ENCODE measurements at places on chromosomes 13 and 19.

- no peak for DNase-seq
Measured at GRCh38 chr13:41418027-41418426, 39.3 kb upstream of the RGCC start.

- DNase-seq, result no peak
Measured at GRCh38 chr19:32471095-32471494, 65.5 kb downstream of the DPY19L3 start.

GRCh38 chr19:35738887-35739229, 3.4 kb downstream of the IGFLR1 start:
- DNase-seq, result no peak

DNA sequence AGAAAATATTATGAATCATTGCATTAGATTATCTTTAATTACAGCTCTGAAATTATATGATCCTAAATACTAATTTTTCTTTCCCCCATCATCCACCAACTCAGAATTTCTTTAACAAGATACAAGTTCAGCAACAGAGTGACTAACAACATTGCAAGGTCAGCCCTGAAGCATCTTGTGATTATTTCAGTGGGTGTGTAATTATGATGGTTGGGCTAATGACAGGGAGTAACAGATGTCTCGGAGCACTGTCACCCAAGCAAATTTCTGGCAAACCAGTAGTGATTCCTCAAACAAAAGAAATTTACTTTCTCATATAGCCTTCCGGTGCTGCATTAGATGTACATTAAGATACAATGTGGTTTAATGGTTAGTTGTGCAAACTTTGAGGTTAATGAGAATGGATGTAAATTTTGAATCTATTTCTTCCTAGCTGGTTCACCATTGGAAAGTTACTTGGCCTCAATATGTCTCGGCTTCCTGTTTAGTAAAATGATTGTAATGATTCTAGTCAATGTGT, 238.9 kb downstream of the ITGBL1 start:
- no peak for DNase-seq

DNA sequence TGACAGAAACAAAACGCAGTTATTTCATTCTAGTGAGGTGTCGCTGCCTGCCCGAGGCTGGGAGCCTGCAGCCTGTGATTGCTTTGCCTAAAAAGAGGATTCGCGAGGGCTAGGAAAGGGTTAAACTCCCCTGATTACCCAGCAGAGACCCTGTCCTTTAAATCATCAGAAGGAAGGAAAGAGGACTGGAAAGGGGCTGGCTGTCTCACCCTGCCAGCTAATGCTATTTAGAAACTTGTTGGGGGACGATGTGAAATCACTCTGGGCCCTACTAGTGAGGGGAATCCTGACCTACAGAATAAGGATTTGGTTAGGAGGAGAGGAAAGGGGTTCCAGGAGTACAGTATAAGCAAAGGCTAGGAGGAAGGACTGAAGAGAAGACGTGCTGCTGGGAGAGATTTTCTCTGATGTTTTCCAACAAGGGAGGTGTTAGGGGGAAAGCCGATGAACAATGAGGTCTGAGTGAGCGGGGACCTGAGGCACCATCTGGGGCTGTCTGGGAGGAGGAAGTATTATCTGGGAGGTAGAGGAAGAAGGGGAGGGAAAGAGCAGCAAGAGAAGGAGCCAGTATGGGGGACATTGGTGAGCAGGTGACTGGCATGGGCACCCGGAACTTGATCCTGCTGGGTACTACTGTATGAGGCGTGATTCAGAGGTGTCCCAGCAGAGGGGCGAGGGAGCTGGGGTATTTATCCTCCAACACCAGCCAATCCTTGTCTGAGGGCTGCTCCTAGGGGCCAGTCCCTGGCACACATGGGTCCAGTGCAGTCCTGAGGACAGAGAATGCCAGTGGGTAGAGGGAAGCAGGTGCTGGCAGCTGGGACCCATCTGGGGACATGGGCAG, 55.7 kb upstream of the PTPRS start:
- no peak for DNase-seq

DNA sequence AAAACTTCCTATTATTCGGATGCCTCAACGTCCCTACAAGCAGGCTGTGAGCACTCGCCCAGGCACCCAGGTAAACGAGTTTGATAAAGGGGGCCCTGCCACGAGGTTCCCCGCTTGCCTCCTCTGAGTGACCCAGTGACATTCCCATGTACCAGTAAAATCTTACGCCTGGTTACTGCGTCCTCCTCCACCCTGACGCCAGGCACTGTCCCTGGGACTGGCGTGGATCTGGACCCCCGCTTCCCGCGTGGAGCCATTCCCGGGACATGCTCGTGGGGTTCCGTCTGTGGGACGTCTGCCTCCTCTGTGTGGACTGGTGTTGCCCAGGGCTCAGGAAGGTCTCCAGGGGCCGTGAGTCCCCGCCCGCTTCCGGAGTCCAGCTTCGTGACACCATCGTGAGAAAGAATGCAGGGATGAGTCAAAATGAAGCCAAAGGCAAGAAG, 407 bp upstream of the ZNF550 start:
- no peak for DNase-seq

- DNase-seq, result no peak
Measured at GRCh38 chr13:50969691-50970090, 60.1 kb downstream of the RNASEH2B start.

DNA sequence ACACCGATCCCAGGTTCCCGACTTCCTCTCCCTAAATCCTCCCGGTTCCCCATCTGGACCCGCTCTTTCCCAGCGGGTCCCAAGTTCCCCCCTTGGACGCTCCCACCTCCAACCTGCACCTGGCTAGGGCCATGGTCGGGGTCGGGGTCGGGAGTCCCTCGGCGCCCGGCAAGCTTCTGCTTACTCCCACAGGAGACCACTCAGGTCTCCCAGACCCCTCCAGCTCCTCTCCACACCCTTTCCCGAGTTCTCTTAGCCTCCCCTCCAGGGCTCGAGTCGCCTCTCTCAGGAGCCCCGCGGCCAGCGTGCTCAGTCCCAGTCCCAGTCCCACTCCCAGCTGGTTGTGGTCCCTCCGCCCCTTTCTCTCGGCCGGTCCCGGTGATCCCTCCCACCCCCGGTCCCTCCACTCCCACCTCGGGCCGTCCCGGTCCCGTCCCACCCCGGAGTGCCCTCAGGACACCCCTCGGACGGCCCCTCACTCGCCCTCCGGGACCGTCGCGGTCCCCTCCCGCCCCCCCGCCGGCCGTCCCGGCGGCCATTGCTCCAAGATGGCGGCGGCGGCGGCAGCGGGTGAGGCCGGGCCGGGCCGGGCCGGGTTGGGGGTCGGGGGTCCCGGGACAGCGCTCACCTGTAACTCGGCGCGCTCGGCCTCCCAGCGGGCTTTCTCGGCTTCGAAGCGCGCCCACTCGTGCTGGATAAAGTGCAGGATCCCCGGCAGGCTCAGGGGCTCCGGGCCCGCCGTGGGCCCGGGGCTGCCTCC, at the start of gene FKRP:
Gene FKRP, plus strand, starts transcription at position 537 of the 760 bp plus-strand sequence. CDS start 9,394 bp downstream, outside the sequence.
- no peak for DNase-seq

GRCh38 chr13:49457221-49457620, 13.1 kb downstream of the SETDB2 start:
- DNase-seq, result no peak

- DNase-seq, result no peak
Measured at GRCh38 chr19:51029718-51030117, 3.3 kb upstream of the KLK11 start.

GRCh38 chr19:41563854-41564514, 12.0 kb upstream of the CEACAM21 start:
- DNase-seq, result no peak

- DNase-seq, result no peak
Measured at GRCh38 chr19:27776020-27776419, 1436.9 kb downstream of the UQCRFS1 start.

DNA sequence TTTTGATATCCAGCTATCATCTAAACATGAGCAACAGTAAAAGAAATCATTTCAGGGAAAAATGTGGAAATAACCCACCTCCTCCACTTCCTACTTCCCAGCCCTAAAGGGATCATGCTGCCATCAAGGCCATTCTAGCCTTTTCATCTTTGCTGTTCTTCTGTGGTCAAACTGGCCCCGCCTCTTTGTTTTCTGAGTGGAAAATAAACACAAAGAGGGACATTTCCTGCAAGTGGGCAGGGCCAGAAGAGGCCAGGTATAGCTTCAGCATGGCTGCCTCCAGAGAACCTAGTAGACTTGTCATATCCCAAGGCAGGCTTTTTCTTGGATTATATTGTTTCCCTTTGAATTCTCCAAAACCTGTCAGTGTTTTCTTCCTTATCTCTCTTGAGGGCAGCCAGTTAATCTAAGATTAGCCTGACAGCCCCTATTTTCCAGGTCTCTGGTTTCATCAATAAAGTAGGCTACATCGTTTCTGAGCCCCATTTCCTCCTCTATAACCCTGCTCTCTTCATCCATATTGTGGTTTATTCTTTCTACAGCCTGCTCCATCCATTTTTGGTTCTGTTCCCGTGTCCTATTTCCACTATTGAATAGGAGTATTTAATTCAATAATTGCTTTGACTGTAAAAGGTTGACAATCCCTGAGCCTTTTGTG, 117.6 kb downstream of the GPC6 start:
- DNase-seq, result no peak

- no peak for DNase-seq
Measured at GRCh38 chr19:16456652-16457194, 15.0 kb downstream of the EPS15L1 start.

DNA sequence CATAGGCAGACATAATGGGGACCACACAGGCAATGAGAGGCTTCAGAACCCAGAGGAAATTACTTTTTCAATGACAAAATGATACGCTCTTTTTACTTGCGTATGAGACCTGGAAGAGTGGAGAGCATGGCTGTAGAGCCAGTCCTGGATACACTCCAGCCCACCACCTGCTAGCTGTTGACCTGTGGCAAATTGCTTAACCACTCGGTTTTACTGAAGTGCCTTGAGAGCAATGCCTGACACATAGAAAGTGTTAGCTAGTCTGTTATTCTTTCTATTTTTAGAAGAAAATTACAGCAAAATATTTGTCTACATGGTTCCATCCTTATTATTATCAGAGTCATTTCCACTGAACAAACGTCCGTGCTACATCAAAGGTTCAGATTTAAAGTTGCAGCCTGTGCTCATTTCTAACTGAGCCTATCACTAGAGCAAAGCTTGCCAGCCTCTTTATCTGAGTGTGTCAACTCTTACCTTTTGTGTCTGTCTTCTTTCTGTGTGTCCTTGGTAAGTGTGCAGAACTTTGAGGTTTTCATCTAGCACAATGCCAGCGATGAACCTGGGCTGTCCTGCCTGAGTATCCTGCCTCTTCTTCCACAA, 9.6 kb upstream of the GPR183 start:
- no peak for DNase-seq

- DNase-seq, result peak; percentile 36
Measured at GRCh38 chr19:17079710-17080439, 4.3 kb downstream of the MYO9B start.

GRCh38 chr13:93848247-93848646, 621.6 kb downstream of the GPC6 start:
- DNase-seq, result no peak

GRCh38 chr13:73772449-73773167, 361.6 kb downstream of the KLF12 start:
- no peak for DNase-seq

DNA sequence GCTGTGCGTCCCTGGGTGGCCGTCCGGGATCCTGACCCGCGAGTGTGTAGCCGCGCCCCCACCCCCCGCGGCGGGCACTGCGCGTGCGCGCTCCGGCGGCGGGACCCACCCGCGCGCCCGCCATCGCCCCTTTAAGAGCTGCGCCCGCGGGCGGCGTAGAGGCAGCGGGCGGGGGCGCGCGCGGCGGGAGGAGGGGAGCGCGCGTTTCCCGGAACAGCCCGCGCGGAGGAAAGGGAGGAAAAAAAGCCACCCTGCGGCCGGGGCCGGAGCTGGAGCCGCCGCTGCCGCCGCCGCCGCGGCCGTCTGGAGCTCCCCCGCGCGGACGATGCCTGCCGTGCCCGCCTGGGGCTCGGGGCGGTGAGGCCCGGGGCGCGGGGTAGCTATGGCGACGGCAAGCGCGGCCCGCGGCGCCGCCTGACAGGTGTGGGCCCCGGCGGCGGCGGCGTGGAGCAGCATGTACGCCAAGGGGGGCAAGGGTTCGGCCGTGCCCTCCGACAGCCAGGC, at the start of gene SSBP4:
Gene SSBP4, plus strand, starts transcription at position 204 of the 504 bp plus-strand sequence. Its CDS starts 251 bp downstream, at position 455.
- DNase-seq, result no peak

DNA sequence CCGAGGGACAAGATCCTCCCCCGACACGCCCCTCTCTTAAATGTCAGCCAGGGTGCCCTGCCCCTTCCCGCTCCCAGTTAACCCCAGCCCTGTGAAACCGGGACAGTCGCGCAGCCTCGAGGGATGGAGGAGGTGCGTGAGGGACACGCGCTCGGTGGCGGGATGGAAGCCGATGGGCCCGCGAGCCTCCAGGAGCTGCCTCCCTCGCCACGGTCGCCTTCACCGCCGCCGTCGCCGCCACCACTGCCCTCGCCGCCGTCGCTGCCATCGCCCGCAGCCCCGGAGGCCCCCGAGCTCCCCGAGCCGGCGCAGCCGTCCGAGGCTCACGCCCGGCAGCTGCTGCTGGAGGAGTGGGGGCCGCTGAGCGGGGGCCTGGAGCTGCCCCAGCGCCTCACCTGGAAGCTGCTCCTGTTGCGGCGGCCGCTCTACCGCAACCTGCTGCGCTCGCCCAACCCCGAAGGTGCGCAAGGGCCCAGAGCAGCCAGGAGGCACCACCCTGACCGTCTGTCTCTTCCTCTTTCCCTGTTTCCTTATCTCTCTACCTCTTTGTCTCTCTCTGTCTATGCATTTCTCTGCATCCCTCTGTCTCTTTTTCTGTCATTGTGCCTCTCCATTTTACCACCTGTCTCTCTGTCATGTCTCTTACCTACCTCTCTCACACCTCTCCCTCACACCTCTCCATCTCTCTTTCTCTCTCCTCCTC, at the start of gene NCCRP1:
Gene NCCRP1, plus strand, starts transcription at position 105 of the 703 bp plus-strand sequence. Its CDS starts 19 bp downstream, at position 124.
- no peak for DNase-seq

DNA sequence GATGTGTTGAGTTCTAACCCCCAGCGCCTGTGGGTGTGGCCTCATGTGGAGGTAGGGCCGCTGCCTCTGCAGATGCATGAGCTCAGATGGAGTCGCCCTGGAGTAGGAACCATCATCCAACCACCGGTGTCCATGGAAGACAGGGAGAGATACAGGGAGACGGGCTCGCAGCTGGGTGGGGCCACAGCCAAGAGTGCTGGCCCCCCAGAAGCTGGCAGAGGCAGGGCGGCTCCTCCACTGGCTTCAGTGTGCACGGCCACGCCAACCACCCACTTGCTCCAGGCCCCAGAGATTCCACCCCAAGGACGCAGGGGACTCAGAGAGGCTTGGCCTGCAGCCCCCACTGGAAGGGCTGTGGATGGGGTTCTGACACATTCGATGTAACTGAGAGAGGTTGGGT, 5.4 kb upstream of the MCF2L start:
- DNase-seq, result no peak

DNA sequence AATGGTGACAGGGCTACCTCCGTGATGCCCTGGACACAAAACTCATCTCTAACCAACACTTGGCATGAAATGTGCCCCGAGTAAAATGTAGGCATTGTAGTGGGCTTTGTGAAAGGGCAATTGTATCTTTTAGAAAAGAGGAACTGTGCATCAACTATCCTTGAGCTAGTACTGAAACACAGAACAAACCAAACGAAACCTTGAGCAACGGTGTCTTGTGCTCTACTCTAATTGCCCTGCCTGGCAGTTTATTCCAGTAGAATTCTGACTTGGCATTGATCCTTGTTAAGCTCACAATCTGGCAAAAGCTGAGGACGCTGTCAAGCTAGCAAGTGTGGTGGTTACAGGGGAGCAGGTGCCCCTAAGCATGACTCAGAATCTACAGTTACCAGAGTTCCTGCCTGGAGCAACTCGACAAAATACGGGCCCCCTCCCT, 707.1 kb upstream of the SPRY2 start:
- no peak for DNase-seq
